Karpas-422 (cell line): ENCODE measurements at places on chromosomes 7 and 10. TPM values are rescaled to one million over a fixed set of nuclear protein-coding genes. Genes with fewer than 3 reads are reported as not detected.

DNA sequence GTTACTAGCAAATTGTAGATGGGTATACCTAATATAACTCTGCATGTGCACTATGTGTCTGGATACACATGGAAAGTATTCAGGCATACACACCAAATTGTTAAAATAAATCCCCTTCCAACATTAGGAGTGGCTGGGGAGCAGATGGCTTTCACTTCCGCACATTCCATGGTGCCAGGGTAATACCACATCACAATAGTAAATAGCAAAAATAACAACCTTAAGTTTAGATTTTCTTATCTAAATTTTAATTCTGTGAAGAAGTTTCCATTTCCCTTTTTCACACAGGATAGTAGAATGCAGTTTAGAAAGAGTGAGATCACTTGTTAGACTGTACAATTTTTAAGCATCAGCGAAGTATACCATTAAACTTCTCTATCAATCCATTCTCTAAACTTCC is 5.8 kb upstream of the ALOX5 start:
- H3K4me3 ChIP-seq = peak overlapping the region; percentile 56; the same call in 1 of the 2 replicates
- H3K27me3 ChIP-seq = no peaks in the 10 kb centered on the region
- H3K27ac ChIP-seq = peak overlapping the region; percentile 98

DNA sequence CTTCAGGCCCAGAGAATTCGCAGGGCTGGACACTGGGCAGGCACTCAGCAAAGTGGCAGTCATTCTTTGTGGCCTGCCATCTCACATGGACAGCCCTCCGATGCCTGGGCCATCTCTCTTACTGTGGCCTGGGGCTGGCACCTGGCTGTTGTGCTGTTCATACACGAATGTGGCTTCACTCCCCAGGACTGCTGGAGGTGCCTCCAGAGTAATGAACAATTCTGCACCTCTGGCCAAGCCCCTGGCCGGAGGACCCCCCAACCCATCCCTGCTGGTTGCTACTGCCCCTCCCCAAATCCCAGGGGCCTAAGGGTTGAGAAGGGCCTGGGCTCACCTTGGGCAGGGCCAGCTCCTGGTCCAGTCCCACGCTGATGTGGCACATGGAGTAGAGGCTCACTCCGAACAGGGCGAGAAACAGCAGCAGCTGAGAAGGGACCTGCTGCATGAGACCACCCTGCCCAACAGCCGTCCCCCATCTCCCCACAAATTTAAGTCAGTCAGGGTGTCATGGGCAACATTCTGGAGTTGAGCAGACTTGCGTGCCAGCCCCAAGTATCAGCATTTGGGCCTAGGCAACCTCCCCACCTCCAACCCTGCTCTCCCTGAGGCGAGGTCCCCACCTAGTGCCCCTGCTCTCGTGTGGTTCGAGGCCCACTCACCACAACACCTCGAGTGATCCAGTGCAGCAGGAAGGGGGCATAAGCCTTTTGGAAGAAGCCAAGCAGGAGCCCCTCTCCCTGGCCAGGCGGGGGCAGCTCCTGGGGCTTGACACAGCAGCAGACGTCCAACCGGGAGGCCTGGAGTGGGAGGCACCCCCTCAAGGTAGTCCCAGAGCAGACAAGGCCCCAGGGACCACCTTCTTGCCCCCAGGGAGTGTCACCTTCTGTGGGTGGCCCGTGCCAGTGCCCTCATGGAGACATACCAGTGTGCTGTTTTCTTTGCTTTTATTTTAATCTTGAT is 9.4 kb downstream of the NPC1L1 start:
- no peak overlapping the region for H3K4me3 ChIP-seq
- no peaks in the 10 kb centered on the region for H3K27me3 ChIP-seq
- H3K36me3 ChIP-seq = no peaks in the 10 kb centered on the region
- DNase-seq = no peak
- no peaks in the 10 kb centered on the region for H3K4me1 ChIP-seq

GRCh38 chr7:68031180-68031943 is 1034.7 kb downstream of the TYW1 start:
- H3K4me1 ChIP-seq = no peaks in the 10 kb centered on the region
- no peak overlapping the region for H3K27ac ChIP-seq
- H3K4me3 ChIP-seq = no peak overlapping the region
- no peak for DNase-seq
- no peaks in the 10 kb centered on the region for H3K36me3 ChIP-seq

DNA sequence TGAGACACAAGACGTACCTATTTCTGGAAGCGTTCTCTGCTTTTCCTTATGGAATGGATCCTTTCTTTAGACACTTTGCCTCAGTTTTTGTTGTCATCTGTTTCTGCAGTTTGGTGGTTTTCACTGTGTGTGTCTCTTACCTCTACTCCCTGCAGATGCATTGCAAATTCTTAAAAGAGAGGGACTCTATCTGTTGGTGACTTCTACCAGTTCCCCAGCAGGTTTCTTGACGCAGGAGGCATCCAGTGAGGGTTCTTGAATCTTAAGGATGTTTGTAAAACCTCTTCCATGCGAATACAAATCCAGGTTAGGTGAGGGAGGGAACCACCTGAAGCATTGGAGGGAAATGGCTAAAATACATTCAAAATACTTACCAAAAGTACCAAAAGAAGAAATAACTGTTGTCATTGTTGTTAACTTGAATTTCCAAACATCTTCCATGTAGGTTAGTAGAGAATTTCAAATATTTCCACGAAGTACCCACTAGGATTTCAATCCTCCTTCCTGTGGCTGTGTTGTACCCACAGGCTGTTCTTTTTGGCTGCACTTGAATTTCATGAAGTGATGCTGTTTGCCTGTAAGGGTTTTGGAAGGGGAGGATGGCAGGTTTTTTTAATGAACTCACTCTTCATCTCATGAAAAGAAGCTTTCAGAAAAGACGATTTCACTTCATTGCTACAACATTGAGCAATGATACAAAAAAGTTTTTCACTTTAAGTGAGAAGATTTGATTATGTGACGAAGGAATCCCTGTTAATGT is 32.2 kb downstream of the PLXDC2 start:
- H3K27me3 ChIP-seq = no peaks in the 10 kb centered on the region
- no peaks in the 10 kb centered on the region for H3K4me1 ChIP-seq
- H3K27ac ChIP-seq = no peak overlapping the region
- no peak overlapping the region for H3K4me3 ChIP-seq
- no peaks in the 10 kb centered on the region; the same call in 1 of the 2 replicates for H3K36me3 ChIP-seq

EPHB4 gene
- 9.3 and 21.6 TPM in 2 replicates for total RNA-seq

C10orf105 gene
- not detected in 2 replicates for total RNA-seq

DNA sequence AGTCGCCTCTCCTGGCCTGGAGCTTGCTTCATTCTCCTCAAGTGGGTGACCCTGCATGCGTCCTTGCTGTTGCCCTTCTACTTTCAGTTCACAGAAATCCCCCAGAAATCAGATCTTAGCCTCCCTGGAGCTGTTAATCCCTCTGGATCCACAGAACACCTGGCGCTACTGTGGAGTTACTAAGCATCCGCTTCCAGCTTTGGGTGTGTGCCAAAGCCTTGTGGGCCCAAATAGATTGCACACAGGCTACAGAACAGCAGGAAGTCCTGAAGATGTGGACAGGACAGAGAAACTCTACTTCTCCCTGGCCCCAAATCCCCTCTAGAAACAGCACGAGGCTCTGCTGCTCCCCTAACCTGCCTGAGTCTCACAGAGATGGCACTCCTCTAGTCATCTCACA is 36.6 kb upstream of the PDLIM1 start:
- H3K4me3 ChIP-seq = no peak overlapping the region
- no peak overlapping the region for H3K27ac ChIP-seq
- DNase-seq = no peak
- no peaks in the 10 kb centered on the region for H3K4me1 ChIP-seq

DNA sequence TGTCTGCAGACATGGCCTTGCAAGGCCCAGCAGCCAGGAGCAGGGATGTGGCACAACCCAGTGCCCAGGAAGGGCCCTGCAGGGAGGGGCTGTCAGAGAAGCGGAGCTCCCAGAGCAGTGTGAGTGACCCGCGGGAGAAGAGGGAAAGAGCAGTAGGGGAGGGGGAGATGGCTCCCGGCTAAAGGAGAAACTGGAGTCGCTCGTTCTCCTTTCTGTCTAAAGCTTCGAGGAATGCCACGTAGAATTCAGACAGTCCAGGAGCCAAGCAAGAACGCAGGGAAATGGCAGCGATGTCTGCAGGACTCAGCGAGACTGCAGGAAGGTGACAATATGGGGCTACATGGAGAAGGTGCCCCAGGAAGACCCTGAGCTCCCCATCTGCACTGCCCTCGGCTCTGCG is 22.4 kb upstream of the HABP2 start:
- no peak for DNase-seq
- no peak overlapping the region for H3K4me3 ChIP-seq
- H3K27ac ChIP-seq = no peak overlapping the region
- H3K36me3 ChIP-seq = no peaks in the 10 kb centered on the region
- no peaks in the 10 kb centered on the region for H3K4me1 ChIP-seq
- no peaks in the 10 kb centered on the region for H3K27me3 ChIP-seq

- no peak overlapping the region for H3K4me3 ChIP-seq
- H3K36me3 ChIP-seq = no peaks in the 10 kb centered on the region
- H3K4me1 ChIP-seq = no peaks in the 10 kb centered on the region
- H3K27me3 ChIP-seq = no peaks in the 10 kb centered on the region
Measured at GRCh38 chr10:3891396-3891795, 106.4 kb upstream of the KLF6 start.

DNA sequence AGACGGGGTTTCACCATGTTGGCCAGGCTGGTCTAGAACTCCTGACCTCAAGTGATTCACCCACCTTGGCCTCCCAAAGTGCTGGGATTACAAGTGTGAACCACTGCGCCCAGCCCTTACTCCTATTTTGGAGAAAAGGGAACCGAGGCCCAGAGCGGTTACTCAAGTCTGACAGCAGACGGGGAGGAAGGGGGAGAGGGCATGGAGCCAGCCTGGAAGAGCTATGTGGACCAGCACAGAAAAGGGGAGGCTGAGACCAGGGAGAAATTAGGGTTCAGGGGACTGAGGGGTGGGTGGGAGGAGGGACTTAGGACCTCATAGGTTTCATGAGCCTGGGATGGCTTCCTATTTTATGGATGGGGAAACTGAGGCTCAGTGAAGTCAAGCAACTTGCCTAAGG is 1.5 kb downstream of the SFRP5 start:
- H3K4me1 ChIP-seq = no peaks in the 10 kb centered on the region
- no peak overlapping the region for H3K4me3 ChIP-seq
- H3K36me3 ChIP-seq = no peaks in the 10 kb centered on the region
- no peak for DNase-seq

GRCh38 chr7:157855452-157856213 is 518.8 kb downstream of the DNAJB6 start:
- no peak overlapping the region for H3K27ac ChIP-seq
- no peaks in the 10 kb centered on the region for H3K27me3 ChIP-seq
- H3K4me1 ChIP-seq = no peaks in the 10 kb centered on the region
- DNase-seq = no peak

SLK gene
- 25.7 and 28.1 TPM in 2 replicates for total RNA-seq

GRCh38 chr7:106370542-106370941 is 85.8 kb upstream of the NAMPT start:
- H3K27ac ChIP-seq = no peak overlapping the region
- no peaks in the 10 kb centered on the region for H3K27me3 ChIP-seq
- no peaks in the 10 kb centered on the region for H3K4me1 ChIP-seq
- H3K4me3 ChIP-seq = no peak overlapping the region

GRCh38 chr10:14705548-14706230 is 69.0 kb downstream of the FAM107B start:
- DNase-seq = peak; percentile 57
- H3K4me1 ChIP-seq = peaks cover 11% of the 10 kb centered on the region
- no peak overlapping the region for H3K27ac ChIP-seq
- no peaks in the 10 kb centered on the region for H3K36me3 ChIP-seq

AKR1D1 gene
- not detected in 2 replicates for total RNA-seq

DNA sequence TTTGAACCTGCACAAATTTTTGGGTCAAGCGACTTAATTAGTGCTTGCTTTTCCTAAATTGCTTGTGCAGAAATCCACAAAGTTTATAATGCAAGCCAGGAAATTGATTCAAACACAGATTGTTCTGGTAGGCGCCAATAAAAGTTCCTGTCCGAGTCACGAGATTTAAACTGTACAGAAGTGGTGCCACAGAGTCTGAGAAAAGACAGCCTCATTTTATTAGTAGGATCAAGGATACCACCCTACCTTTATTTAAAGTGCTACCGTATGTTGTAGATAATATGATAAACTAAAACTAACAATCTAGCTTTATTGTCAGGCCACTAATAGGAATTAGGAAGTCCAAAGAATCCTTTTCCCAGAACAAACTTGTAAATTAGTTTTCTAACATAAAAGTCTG is 696.7 kb downstream of the TNS3 start:
- no peak overlapping the region for H3K4me3 ChIP-seq
- no peaks in the 10 kb centered on the region for H3K36me3 ChIP-seq
- no peak overlapping the region for H3K27ac ChIP-seq
- no peaks in the 10 kb centered on the region for H3K4me1 ChIP-seq
- DNase-seq = no peak

GRCh38 chr7:919924-920341 is 34.5 kb downstream of the ADAP1 start:
- H3K4me3 ChIP-seq = no peak overlapping the region
- peaks cover 15% of the 10 kb centered on the region for H3K4me1 ChIP-seq
- no peak overlapping the region for H3K27ac ChIP-seq
- no peaks in the 10 kb centered on the region for H3K27me3 ChIP-seq
- no peaks in the 10 kb centered on the region for H3K36me3 ChIP-seq

GIMAP6 gene
- not detected in 2 replicates for total RNA-seq

DNAJC9 gene
- 31.7 and 44.1 TPM in 2 replicates for total RNA-seq

GRCh38 chr7:103651593-103652377 is 205.8 kb upstream of the SLC26A5 start:
- no peaks in the 10 kb centered on the region for H3K36me3 ChIP-seq
- DNase-seq = no peak
- H3K4me3 ChIP-seq = no peak overlapping the region
- no peak overlapping the region for H3K27ac ChIP-seq
- H3K4me1 ChIP-seq = no peaks in the 10 kb centered on the region

- peaks cover 42% of the 10 kb centered on the region for H3K36me3 ChIP-seq
- H3K4me1 ChIP-seq = peaks cover 77% of the 10 kb centered on the region
- no peaks in the 10 kb centered on the region for H3K27me3 ChIP-seq
- H3K4me3 ChIP-seq = peak overlapping the region; percentile 42
- peak; percentile 84 for DNase-seq
Measured at GRCh38 chr7:130899638-130900401, 165.8 kb upstream of the KLF14 start.

- H3K27me3 ChIP-seq = no peaks in the 10 kb centered on the region
- no peak overlapping the region for H3K4me3 ChIP-seq
- no peaks in the 10 kb centered on the region for H3K36me3 ChIP-seq
Measured at GRCh38 chr7:156642306-156643045, 1.9 kb downstream of the RNF32 start.
